ENCODE measurements at places on chromosomes 1 and 21.
A peak's percentile ranks its signal among the peaks of the same experiment; 100 is the strongest.

DNA sequence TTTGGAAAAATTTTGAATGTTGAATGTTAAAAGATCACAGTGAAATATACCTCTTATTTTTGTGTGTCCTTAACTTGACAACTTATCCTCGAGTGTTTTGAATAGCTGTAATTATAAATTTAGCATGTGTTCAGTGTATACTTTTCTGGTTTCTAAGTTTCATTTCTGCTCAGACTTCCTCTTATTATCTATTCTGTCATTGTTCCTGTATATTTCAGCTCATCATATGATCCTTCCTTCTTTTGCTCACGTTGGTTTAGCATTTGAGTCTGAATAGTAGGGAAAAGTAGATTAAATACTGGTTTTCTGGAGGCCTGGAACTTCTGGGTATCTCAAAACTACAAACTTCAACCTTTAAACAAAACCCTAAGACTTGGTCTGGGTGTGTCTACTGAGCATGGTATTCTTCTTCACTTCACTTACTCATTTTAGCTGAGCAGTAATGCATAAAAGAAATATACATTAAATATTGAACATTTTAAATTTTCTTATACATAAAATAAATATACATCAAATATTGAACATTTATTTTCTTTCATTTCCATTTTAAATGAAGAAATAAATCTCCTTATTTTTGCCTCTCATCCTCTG lies 3.3 kb upstream of the ATP6V1G3 start:
- DNase-seq, result no peak

DNA sequence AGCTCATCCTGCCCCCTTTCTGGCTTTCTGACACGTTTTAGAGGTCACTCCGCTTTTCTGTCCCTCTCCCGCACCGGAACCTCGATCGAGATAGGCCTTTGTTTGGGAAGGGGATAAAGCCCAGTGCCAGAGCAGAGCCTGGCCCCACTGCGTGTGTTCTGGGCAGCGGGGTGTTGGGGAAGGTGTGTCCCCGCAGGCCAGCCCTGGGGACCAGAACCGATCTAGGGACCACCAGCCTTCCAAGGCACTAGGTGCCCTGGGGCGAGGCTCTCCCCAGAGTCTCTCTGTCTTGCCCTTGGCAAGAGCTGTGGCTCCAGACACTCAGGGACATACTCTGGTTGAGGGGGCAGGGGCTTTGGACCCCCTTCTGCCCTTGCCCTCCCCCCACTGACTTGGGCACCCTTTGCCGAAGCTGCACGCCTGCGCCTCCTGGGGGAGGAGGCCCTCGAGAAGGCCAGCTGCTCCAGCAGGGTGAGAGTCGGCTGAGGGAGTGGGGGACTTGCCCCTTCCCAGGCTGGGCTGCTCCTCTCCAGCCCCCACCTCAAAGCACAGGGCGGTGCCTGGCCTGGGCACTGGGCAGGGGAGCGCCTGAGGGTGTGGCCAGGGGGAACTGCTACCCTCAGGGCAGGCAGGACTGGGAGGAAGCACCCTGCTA lies 16.4 kb downstream of the PRXL2B start:
- DNase-seq, result no peak

- no peak for DNase-seq
Observed at GRCh38 chr1:78281580-78281979, 209.2 kb upstream of the PTGFR start.

DNA sequence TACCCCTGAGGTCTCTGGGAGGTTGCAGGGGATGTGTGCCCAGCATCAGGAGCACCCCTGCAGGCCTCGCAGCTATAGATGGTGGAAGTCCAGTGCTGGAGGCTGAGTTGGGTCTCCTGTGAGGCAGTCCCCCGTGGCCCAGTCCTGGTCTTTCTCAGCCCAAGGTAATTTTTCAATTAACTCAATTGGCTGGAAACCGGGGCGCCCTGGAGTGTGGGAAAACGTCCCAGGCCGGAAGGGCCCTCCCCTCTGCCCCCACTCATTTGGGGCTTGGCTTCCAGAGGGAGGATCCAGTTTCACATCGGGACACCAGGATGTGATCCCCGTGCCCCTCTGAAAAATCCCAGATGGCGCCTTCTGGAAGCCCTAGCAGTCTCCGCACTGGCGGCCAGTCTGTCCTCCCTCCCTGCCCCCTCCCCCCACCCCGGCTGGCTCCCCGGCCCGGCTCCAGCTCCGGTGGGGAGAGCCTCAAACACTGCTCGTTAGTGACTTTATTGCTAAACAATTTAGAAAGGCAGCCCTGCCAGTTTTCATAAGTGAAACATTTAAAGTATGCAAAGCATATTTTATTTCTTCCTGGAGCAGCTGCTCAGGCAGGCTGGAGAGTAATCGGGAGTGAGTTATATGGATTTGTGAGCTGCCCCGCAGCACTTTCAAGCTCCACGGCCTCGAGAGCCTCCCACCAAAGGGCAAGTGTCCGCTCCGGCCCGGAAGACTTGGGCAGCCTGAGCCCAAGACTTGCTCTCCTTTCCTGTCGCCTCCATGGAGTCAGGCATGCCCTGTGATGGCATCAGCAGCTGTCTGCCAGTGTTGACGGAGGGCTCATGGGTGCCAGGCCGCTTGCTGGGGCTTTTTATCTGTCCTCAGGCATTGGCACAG lies 208.2 kb upstream of the TMEM51 start:
- peak; percentile 71 for DNase-seq

GRCh38 chr1:60906526-60906925 lies 175.8 kb upstream of the NFIA start:
- no peak for DNase-seq

- no peak for DNase-seq
Observed at GRCh38 chr1:94096797-94097549, 24.0 kb downstream of the ABCA4 start.

DNA sequence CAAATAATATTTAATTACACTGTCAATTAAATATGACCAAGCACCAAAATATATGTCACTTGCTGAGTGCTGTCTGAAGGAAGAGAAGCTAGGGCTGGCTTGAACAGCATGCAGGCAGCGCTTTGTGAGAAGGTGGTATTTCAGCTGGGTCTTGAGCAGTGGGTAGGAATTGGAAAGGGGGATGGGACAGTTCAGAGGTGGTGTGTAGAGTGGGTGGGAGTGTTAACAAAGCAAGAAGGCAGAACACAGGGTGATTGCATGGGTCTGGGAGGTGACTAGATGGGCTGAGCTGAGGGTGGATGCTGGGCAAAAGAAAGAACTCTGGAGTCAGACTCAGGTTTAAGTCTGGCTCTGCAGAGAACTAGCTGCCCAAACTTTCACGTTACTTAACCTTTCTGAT lies 14.3 kb upstream of the ETV3 start:
- no peak for DNase-seq

DNA sequence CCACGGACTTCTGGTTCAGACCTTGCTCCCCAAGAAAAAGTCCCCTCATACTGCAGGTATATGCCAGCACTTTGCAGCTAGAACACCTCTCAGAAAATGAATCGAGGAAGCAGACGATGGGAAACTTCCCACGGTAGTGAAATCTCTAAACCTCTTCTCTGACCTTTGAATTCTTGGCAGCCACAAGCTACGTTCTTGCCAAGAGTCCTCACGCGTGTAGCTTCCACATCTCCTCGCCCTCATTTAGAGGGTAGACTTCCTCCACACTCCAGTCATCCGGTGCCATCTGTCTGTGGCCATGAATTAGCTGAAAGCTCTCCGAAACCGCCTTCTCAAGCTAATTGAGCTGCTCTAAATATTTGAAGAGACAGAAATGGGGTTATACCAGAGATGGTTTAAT lies 127.8 kb downstream of the RGS7 start:
- DNase-seq, result peak; percentile 76

DNA sequence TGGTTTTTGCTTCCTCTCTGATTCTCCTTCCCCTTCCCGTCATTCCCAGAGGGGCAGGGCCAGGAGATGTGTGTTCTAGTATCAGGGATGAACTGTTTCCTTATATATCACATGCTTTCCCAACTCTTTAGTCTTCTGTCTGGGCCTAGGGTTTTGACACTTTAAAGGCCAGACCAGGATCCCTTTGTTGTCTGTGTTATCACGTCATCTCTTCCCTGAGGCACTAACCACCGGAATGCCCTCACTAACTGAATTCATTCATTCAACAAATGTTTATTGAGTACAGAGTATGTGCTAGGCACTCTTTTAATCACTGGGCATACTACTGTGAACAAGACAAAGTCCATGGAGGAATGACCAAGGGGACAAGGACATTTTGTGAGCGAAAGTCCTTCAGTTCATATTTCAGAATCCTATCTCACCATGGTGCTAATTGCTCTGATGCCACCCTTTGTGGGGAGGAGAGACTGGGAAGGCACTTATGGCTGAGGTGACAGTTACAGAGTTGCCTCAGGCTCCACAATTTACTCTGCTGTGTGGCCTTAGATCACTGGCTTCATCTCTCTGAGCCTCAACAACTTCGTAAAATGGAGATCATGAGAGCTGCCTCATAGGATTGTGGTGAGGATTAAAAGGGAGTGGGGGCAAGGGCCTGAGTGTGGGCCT lies 12.0 kb upstream of the ZNF362 start:
- DNase-seq, result no peak

DNA sequence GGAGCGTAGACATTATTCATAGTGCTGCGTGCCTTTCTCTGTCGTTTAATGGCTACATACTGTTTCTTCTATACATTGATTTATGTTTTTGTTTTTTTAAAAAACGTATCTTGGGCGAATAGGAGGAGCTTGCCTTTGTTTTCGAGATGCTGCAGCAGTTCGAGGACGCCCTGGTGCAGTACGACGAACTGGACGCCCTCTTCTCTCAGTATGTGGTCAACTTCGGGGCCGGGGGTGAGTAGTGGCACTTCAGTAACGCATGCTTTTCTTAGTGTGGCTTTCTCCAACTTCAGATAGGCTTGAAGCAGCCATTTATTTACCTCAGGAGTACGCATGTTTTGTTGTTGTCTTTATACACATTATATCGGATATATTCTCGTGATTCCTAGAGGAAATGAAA lies 46.9 kb downstream of the TRAPPC10 start:
- no peak for DNase-seq

DNA sequence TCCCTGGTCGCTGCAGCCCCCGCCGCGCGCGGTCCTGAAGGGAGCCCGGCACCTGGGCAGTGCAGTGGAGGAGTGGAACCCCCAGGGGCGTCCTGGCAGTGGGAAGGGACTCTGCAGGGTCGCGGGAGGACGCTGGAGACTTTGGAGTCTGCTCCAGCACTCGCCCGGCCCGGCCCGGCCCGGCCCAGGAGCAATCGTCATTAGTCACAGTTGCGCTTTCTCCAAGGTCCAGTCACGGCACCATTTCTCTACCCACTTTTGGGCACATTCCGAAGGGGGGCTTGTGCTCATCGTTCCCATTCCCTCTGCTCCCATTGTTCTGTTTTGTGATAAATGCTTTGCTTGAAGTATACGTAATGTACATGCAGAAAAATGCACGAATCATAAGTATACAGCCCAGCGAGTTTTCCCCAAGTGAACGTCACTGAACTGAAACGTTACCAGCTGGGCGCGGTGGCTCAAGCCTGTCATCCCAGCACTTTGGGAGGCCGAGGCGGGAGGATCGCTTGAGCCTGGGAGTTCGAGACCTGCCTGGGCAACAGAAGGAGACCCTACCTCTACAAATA lies 999 bp downstream of the THAP3 start:
- DNase-seq, result no peak

GRCh38 chr1:46333300-46334029 lies 7.1 kb upstream of the NSUN4 start:
- no peak for DNase-seq

DNA sequence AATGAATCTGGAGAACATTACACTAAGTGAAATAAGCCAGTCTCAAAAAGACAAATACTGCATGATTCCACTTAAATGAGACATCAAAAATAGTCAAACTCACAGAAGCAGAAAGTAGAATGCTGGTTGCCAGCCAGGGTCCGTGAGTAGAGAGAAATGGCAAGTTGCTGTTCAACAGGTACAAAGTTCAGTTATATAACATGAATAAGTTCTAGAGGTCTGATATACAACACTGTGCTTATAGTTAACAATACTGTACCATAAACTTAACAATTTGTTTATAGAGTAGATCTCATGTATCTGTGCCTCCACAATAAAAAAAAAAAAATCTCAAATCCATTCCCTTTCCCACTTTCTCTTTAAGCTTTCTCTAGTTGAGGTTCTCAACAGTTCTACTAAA lies 83.5 kb downstream of the DENND1B start:
- DNase-seq, result no peak

DNA sequence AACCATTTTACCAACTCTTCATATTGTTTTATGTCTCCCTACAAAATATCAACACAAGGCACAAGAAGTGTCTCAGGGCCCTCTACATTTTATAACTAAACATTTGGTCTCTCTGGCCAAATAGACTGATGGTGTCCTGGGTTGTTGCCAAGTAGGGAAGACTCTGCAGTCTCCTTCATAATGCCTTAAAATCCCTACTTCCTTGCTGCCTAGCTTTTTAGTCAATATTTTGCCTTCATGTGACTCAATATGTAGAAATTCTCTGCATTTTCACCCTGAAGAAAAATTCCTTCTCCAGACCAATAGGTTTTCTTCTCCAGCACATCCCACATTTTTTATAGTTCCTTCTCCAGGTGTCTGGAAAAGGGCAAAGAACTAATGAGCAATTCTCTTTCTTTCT lies 72.6 kb upstream of the IPO9 start:
- no peak for DNase-seq

DNA sequence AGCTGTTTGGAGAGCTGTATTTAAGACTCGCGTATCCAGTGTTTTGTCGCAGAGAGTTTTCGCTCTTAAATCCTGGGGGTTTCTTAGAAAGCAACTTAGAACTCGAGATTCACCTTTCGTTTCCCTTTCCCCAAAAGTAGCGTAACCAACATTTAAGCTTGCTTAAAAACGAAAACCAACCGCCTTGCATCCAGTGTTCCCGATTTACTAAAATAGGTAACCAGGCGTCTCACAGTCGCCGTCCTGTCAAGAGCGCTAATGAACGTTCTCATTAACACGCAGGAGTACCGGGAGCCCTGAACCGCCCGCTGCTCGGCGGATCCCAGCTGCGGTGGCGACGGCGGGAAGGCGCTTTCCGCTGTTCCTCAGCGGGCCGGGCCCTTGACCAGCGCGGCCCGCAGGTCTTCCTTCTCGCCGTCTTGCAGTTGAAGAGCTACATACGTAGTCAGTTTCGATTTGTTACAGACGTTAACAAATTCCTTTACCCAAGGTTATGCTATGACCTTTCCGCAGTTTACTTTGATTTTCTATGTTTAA lies 1.9 kb downstream of the OLIG1 start:
- no peak for DNase-seq

DNA sequence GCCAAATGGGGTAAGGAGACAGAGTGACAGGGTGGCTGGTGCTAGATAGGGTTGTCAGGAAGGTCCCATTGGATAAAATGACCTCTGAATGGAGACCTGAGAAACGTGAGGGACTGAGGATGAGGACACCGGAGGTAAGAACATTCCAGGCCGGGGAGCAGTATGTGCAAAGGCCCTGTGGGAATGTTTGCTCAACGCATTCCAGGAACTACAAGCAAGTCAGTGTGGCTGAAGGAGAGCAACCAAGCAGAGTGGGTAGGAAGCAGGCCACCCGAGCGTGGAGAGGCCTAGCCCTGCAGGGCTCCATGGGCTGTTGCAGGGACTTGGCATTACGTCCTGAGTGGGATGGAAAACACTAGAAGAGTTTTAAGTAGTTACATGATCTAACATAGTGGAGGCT lies 185.6 kb downstream of the ZBTB18 start:
- no peak for DNase-seq

All from NCI-H1694 (cell line).